ENCODE measurements at places on chromosomes 2 and 18.

- DNase-seq, result no peak
Measured at GRCh38 chr18:58276789-58277739, 233.0 kb downstream of the NEDD4L start.

DNA sequence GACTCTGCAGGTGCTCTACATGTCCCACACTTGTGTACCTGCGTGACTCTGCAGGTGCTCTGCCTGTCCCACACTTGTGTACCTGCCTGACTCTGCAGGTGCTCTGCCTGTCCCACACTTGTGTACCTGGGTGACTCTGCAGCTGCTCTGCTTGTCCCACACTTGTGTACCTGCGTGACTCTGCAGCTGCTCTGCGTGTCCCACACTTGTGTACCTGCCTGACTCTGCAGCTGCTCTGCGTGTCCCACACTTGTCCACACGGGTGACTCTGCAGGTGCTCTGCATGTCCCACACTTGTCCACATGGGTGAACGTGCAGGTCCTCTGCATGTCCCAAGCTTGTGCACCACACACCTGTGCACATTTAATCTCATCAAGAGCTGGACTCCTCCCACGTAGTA, 576.7 kb upstream of the SALL3 start:
- DNase-seq, result no peak

DNA sequence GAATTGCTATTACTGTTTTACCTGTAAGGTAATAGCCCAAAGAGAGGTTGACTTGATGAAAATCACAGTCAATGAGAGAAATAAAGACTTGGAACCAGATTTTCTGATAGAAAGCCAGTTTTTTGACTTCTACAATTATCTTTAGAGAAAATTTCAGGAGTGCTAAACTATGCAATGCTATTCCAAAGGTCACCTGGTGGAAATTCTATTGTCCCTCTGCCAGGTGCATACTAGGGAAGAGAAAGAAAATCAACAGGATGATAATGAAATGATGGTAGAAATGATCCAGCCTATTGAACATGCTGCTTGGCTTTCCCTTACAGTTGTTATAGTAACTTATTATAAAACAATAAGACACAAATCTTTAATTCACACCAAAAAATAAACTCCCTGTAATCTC, 85.0 kb downstream of the FASTKD2 start:
- DNase-seq, result no peak

DNA sequence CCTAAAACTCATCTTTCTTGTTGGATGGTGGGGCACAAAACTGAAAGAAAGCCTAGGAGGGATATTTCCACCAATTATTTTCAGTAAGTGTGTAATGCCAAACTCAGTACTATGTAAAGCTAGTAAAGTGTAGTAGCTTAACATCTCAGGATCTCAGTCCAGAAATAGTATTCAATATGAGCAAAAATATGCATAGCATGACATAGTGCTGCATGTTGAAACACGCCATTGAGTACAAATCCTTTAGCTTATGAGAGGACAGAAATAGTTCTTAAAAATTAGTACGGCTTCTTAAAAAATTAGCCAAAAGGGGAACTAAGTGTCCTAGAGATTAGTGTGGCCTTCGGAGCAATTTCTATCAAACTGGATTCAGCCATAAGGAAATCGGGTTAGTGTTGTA, 21.7 kb upstream of the ATL2 start:
- no peak for DNase-seq

GRCh38 chr2:237547841-237548416, 18.4 kb upstream of the PRLH start:
- no peak for DNase-seq

GRCh38 chr2:239800785-239801386, 224.3 kb downstream of the NDUFA10 start:
- no peak for DNase-seq

DNA sequence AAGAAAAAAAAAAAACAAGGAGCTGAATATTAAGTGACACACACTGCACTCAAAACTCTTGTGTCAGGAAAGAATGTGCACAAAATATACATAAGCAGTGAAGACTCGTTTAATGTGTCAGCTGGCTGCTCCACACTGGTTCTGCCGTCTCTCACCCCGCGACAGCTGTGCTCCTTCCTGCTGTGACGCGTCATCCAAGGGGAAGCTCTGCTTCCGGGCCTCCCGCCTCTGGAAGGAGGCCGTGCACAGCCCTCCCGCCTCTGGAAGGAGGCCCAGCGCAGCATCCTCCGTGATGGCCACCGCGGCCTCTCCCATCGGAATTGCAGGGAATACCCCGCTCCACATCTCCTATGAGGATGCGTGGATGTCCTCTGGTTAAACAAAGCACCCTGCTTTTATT, 151.0 kb downstream of the HDAC4 start:
- no peak for DNase-seq

- no peak for DNase-seq
Measured at GRCh38 chr2:225207043-225207442, 164.8 kb upstream of the DOCK10 start.

- DNase-seq, result no peak
Measured at GRCh38 chr2:100754951-100755350, 65.0 kb upstream of the NPAS2 start.

DNA sequence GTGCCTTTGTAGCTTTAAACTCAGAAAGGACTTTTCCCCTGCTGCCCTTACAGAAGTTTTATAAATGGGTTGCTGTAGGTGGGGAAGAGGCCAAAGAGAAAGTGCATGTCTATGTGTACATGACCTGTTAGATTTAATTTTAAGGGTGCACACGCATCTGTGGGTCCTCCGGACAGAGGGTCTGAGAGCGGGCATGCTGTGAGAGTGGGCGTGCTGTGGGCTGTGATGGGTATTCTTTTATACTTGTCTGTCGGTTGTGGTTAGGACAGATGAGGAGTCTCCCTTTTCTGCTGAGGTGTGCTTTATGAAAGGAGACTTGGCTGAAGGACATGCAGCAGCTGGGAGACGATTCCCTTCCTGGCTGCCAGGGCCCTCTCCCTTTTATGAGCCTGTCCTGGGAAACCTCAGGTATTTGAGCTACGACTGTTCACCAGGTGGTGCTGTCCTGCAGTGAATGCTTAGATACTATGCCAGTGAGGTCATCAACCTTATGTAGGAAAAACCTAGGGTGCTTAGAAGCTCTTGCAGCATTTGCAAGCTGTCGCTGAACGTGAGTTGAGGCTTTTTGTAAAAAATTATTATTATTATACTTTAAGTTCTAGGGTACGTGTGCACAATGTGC, 67.5 kb downstream of the TANC1 start:
- DNase-seq, result peak; percentile 53

DNA sequence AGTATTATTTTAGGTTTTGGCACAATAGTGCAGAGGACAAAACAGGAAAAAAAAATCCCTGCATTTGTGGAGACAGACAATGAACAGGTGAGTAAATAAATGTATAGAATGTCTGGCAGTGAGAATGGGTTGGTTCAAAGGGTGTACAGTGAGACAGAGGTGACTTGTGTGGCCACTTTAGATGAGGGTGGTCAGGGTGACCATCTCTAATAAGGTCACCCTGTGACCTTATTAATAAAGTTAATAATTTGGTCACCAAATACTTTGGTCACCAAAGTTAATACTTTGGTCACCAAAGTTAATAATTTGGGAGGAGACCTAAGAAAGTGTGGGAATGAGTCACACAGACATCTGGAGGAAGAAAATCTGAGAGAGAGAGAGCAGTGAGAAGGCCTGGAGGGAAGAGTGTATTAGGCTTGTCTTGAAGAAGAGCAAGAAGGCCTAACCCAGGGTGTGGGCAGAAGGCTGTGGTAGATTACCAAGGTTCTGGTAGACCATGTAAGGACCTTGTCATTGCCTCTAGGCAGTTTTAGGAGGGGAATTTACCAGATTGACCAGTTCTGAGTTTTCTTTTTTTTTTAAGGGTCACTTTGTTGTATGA, 1368.4 kb upstream of the CELF4 start:
- no peak for DNase-seq

DNA sequence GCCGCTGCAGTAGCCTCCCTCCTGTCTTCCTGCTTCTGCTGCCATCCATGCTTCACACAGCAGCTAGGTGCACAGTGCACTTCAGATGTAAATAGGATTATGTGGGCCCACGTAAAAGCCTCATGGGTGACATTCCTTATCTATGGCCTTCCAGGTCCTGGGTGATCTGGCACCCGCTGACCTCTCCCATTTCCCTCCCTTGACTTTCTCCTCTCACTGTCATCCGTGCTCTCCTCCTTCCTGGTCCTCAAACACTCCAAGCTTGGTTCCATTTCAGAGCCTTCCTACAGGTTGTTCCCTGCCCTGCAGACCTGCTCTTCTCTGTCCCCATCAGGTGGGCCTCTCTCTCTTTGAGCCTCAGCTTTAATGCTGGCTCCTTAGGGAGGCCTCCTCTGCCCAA, 4.0 kb upstream of the SMYD5 start:
- DNase-seq, result no peak

DNA sequence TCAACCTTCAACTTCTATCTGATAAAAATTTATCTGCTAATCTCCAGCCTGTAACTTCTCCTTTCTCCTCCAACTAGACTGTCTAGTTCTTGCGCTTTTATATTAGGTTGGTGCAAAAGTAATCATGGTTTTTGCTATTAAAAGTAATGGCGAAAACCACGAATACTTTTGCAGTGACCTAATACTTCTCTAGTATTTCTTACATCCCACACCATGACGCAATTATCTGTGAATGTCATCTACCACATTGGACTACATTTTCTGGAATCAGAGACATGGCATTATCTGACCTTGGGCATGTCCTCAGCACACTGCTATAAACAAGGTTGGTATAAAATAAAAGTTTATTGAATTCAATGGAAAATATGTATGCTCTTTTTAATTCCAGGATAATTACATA, 370.2 kb upstream of the LYPD1 start:
- DNase-seq, result no peak

GRCh38 chr2:191795715-191796114, 51.2 kb downstream of the CAVIN2 start:
- DNase-seq, result no peak

DNA sequence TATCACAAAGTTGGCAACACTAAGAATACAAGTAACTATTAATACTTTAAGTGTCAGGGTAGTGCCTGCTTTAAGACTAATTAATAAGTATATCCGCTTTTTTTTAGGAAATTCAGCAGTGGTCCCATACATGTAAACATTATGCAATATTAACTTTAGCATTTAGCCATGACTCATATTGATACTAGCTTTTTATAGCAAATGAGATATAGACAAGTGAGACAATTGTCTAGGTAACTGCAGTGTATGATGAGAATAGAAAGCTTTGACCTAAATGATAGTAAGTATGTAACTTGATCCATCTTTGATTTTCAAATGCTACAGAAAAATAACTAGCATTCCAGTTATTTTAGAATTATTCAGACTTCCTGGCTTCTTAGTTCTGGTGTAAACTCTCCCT, 27.4 kb upstream of the VRK2 start:
- no peak for DNase-seq

- no peak for DNase-seq
Measured at GRCh38 chr18:4200399-4200798, 254.7 kb downstream of the DLGAP1 start.

GRCh38 chr2:16069933-16070647, 129.7 kb downstream of the MYCN start:
- no peak for DNase-seq

GRCh38 chr2:117963446-117963845, 50.4 kb downstream of the CCDC93 start:
- DNase-seq, result no peak

- DNase-seq, result no peak
Measured at GRCh38 chr2:209560911-209561310, 137.1 kb downstream of the MAP2 start.

DNA sequence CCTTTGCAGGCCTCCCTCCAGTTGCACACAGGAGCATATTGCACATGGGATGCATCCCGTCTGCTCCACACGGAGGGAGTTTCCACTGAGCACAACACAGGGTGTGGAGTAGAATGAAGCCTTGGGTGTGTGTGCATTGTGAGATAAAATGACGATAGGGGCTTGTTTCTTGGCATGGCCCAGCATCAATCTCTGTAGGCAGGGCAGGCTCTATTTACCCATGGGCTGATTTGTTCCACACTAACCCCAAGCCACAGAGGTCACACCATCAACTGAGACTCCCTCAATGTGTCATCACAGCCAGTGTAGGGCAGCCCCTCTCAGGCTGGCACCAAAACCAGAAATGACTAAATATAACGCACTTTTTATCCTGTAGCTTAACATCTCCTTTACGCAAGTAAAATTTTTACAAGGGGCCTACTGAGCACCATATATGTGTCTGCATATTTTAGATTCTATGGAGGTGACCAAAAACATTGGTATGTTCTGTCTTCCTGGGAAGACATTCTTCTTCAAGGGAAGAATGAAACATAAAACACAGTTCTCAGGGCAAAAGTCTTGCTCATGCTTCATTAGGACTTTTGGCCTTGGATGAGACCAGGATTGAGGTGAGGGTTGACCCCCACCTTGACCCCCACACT, 2.7 kb upstream of the GKN1 start:
- DNase-seq, result peak; percentile 22

DNA sequence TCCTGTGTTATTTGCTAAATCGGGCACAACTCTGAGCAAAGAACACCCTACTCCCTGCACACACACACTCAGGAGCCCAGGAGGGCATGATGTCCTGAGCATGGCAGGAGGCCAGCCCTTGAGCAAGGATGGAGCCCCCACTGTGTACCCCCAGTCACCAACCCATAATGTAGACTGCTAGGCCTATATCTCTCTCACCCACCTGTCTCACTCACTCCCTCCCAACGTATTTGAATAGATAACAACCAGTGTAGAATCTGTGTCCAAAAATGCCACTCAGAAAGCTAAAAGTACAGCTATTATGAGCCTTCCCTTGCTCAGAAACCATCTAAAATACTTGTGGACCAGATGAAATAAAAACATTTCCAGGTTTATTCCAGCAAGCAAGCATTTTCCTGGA, 29.3 kb downstream of the MERTK start:
- DNase-seq, result peak; percentile 79

- DNase-seq, result no peak
Measured at GRCh38 chr2:219744600-219744999, 117.2 kb downstream of the SLC4A3 start.

DNA sequence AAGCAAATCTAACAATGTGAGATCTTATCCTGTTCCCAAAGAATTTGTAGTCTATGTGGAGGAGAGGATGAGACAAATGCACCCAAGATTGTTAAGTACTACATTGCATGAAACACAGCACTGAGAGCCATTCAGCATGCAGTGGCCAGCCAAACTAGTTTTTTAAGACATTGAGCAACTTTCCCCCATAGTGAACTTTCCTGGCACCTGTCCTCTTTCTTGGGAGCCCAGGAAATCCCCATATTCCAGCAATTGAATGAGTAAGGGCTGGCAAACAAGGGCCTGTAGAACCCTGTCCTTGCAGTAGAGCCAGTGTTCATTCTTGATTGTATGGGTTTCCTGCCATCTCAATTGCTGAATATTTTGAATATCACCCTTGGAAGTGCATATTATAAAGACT, 58.8 kb upstream of the FIGN start:
- no peak for DNase-seq

GRCh38 chr2:226690461-226691024, 109.1 kb downstream of the IRS1 start:
- DNase-seq, result no peak

GRCh38 chr18:74595431-74595830, 2.2 kb upstream of the ZNF407 start:
- no peak for DNase-seq

- peak; percentile 81 for DNase-seq
Measured at GRCh38 chr2:165016772-165017411, 61.6 kb upstream of the SLC38A11 start.

- DNase-seq, result no peak
Measured at GRCh38 chr18:13311193-13311592, 92.6 kb downstream of the LDLRAD4 start.

Data from hematopoietic multipotent progenitor cell treated with erythropoietin and hydrocortisone succinate and interleukin-3 and kit ligand, for 6 days (in vitro differentiated cells).